ENCODE measurements at places on chromosomes 6 and 20.

GRCh38 chr6:75290136-75290945 lies 5.7 kb upstream of the TMEM30A start:
- no peak for DNase-seq

GRCh38 chr20:31569163-31570020 lies 35.7 kb upstream of the ID1 start:
- DNase-seq = no peak

GRCh38 chr6:169323221-169323620 lies 69.6 kb upstream of the THBS2 start:
- no peak for DNase-seq

DNA sequence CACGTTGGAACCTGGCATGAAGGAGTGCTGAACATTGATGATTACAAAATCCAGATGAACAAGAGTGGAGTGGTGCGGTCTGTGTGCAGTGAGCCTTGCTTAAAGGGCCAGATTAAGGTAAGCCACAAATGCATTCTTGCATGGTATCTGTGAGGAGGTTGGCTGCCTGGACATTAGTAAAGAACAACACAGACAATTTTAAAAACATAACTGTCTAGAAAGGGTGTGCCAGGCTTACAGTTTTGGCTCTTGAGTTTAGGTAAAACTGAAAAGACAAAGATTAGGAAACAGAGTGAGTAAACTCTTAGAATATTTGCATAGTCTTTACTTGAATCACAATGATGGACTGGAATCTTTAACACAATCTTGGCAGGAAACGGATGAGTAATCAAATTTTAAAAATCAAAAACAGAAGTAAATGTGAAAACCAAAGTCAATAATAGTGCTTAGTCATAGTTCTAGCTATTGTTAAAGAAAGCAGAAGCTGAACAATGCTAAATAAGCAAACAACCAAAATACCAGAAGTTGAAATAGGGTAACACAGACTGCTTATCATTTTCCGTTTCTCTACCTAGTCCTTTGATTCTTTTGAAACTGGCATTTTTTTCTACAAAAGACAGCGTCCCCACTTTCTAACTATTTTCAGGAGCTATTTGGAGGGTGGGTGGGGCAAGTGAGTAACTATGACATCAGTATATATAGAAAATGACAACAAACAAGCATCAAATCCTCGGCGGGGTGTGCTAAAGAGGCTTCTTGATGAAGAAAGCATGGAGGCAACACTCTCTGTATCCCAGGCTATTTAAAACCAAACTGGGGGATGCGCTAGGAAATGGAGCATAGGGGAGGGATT lies 185.8 kb upstream of the RAB32 start:
- peak; percentile 48 for DNase-seq

DNA sequence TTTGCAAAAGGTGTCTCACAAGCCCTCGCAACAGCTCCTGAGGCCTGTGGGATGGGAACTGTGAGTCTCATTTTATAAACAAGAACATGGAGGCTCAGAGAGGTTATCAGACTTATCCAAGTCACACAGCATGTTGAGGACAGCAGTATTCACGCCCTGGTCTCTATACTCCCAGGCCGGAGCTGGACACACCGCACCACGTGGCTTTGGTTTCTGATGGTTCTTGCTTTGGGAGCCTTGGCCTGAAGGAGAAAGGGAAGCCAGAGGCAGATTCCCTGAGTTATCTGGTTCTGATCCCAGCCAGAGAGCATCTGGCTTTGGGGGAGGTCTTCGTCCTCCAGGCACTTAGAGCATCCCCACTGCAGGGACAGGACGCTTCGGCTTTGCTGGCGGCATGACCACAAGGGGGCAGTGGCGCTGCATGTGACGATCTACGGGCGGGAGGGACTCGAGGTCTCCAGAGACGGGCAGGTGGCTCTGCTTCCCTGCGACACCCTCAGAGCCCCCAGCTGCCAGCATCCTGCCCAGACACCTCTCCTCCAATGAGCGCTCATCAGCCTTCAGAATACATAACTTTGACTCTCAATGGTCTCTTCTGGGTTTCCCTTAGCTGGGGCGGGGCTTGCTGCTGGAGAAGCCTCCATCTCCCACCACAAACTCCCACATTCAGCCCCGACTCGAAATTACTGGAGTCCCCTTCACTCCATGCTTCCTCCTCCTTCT lies 51.4 kb upstream of the SAYSD1 start:
- DNase-seq = no peak

DNA sequence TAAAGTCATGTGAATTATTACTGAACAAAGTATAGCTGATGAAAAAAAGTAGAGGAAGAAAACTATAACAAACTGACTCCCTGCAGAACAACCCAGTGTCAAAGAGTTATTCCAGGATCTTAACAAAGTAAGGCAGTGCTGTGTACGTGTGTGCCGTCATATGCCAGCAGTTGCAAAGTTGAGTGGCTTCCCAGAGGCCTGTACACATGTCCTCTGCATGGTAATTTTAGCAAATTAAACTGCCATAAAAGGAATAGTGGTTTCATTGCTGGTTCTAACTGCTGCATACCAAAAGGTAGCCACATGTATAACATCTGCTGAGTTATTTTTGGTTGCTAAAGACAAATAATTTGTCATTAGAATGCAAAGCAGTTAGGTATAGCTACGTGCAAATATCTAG lies 44.8 kb downstream of the RIPOR2 start:
- DNase-seq = no peak

DNA sequence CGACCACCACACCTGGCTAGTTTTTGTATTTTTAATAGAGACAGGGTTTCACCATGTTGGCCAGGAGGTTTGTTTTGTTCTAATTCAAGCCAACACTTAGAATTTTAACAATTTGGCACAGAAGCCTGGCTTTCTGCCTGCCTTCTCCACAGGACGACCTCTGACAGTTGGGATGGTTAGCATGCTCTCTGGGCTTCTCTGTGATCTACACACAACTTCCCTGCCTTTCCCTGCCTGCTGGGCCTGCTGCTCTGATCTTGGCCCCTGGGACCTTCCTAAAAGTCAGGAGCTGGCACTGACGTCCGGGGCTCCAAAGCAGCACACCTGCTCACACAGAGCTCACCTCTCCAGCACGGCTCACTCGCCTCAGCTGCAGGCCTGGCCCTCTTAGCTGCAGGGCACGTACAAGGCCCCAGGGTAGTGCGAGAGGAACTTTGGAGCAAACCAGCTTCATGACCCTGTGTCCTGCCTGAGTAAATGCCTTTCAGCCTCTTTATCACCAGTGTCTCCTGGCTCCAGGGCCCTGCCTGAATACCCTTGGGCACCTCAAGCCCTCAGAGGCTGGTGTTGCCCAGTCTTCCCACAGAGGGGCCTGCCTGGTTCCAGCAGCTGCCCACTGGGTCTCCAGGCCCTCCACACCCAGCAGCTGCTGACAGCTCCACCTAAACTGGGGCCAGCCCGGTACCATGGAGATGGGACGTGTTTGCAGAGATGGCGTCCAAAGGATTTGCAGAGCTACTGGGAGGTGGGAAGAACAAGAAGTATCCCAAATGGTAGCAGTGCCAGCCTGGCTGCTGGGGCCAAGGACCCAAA lies 96.0 kb downstream of the PSMB1 start:
- no peak for DNase-seq

GRCh38 chr6:123515715-123516114 lies 121.0 kb downstream of the TRDN start:
- DNase-seq = no peak

DNA sequence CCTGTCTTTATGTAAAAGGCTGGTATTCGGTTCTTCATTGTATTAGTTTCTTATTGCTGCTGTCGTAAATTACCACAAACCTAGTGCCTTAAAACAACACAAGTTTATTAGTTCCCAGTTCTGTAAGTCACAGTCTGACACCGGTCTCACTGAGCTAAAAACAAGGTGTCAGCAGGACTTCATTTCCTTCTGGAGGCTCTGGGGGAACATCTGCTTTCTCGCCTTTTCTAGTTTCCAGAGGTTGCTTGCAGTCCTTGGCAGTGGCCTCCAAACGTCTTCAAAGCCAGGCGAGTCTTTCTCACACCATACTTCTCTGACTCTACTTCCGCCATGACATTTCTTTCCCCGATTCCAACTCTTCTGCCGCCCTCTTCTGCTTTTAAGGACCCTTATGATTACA lies 43.0 kb upstream of the ZFAND3 start:
- no peak for DNase-seq
